ENCODE measurements at places on chromosomes 12 and 14.

- no peak for DNase-seq
Observed at GRCh38 chr12:6360578-6361490, 14.5 kb downstream of the SCNN1A start.

GRCh38 chr12:19739195-19739776 is 300.0 kb downstream of the AEBP2 start:
- DNase-seq: no peak

GRCh38 chr14:75497191-75497590 is 25.1 kb upstream of the BATF start:
- no peak for DNase-seq

GRCh38 chr12:34327671-34328070 is 305.4 kb downstream of the ALG10 start:
- DNase-seq: no peak

GRCh38 chr12:63917477-63917862 is 73.0 kb downstream of the SRGAP1 start:
- no peak for DNase-seq

- no peak for DNase-seq
Observed at GRCh38 chr12:133058203-133059113, 21.1 kb downstream of the ZNF84 start.

- no peak for DNase-seq
Observed at GRCh38 chr14:68519671-68520187, 273.1 kb downstream of the ZFP36L1 start.

GRCh38 chr14:102430212-102430908 is 67.6 kb downstream of the TECPR2 start:
- no peak for DNase-seq

GRCh38 chr14:94867946-94868771 is 98.2 kb upstream of the GSC start:
- no peak for DNase-seq
